Mucosa of descending colon (tissue), 3 donors: ENCODE measurements at places on chromosomes 2 and 18. TPM values are rescaled to one million over a fixed set of nuclear protein-coding genes. Genes with fewer than 3 reads are reported as not detected.

GRCh38 chr18:44582456-44582855 is 98.2 kb upstream of the SETBP1 start:
- DNase-seq = no peak

GRCh38 chr18:77191071-77191751 is 58.4 kb upstream of the GALR1 start:
- no peak for DNase-seq

GRCh38 chr2:159995038-159995437 is 67.4 kb downstream of the PLA2R1 start:
- DNase-seq = no peak

- no peak for DNase-seq
These were observed 13.5 kb downstream of the GPR39 start for GRCh38 chr2:132429941-132430573.

DNA sequence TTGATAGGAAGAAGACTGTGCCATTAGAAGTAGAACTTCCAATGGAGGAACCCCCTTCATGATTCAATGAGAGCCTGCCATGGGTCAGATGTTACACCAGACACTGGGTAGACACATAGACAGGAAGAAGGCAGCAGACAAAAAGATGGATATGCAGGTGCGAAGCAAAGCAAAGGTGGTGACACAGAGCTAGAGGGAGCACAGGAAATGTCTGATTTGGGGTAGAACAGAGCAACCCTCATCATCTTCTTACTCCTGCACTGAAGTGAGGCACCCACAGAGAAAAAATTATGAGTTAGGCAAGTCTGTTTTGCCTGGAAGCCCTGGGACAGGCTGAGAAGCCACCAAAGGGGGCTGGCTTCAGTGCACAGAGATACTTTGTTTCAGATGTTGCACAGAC is 240.2 kb downstream of the ANAPC1 start:
- no peak for DNase-seq

DNA sequence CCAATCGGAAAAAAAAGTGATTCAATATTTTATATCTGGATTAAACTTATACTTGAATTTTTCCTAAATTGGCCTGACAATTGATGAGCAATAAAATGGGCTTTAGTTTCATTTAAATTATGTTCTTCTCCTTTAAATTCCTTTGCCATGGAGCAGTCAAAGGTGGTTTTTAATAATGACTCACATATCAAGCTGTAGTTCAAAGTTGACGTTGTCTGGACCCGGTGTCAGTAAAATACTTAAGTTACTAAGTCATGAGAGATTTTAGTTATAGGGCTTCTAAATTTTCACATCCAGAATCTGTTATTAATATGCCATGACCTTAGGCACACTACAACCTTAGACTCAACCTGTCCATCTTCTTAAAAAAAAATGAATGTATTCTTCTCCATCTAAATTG is 62.5 kb downstream of the CDH2 start:
- DNase-seq = no peak

- no peak for DNase-seq
These were observed 103.8 kb upstream of the TPO start for GRCh38 chr2:1309507-1309906.

DNA sequence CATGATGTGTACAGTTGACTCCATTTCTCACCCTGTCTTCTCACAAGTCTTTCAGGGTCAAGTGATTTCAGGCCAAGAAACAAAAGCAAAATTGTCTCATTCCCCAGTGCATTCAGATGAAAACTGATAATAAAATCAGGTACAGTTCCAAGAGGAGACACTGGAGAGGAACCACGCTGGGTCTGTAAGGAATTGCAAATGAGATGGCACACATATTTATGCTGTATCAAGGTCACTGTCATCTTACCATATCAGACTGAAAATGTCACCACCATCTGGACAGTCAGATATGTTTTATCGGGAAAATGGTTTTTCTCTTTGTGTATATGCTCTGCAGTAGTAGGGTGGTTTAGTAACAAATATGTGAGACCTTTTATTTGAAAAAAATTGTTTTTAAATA is 91.7 kb downstream of the CCDC138 start:
- DNase-seq = no peak

The FHOD3 gene
- 14.4 TPM for total RNA-seq

The SPC25 gene
- 0.66 TPM for total RNA-seq

The CREG2 gene
- total RNA-seq = not detected

The HOXD8 gene
- 5.6 TPM for total RNA-seq

The LGALSL gene
- total RNA-seq = 30.7 TPM

The ZNF804A gene
- not detected for total RNA-seq

The COL6A3 gene
- total RNA-seq = 20.9 TPM

The DNAJC27 gene
- 6.4 TPM for total RNA-seq
